ENCODE measurements at places on chromosomes 3 and 15.
A peak's percentile ranks its signal among the peaks of the same experiment; 100 is the strongest.

- peak; percentile 38 for DNase-seq
Measured at GRCh38 chr15:56913670-56914069, 4.8 kb upstream of the TCF12 start.

DNA sequence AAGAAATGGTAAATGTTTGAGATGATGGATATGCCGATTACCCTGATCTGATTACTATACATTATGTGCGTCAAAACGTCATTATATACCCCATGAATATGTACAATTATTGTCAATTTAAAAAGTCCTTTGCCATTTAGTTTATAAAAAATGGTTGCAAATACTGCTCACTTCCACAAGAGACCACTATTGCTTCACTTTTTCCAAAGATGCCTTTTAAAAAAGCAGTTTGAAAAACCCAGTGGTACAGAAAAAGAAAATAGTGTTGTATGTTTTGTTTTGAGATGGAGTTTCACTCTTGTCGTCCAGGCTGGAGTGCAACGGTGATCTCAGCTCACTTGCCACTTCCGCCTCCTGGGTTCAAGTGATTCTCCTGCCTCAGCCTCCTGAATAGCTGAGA, 39.3 kb downstream of the EDEM1 start:
- peak; percentile 28 for DNase-seq

DNA sequence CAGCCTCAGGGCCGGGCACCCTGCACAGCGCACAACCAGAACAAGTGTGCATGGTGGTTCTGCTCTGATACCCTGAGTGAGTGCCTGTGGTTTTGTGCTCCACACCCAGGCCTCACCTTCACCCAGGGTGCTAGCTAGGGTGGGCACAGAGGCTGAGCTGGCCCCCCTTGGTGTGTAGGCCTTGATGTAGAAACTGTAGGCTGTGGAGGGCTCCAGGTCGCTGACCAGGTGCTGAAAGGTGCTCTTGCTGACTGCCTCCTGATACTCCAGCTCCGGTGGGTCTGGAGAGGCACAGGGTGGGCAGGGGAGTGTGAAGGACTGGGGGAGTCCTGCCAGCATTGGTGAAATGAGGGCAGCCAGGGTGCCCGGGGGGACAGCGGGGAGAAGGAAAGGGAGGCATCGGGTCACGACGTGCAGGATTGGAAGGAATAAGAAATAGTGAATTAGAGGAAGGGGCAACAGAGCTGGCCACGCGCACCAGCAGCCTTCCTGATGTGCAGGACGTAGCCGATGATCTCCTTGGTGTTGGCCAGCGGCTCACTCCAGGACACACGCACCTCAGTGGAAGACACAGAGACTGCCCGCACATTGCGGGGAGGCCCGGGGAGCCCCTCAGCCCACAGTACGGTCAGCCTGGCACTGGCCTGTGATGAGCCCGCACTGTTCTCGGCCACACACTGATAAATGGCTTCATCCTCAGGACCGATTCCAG, 26.6 kb downstream of the RNU5B-1 start:
- no peak for DNase-seq

DNA sequence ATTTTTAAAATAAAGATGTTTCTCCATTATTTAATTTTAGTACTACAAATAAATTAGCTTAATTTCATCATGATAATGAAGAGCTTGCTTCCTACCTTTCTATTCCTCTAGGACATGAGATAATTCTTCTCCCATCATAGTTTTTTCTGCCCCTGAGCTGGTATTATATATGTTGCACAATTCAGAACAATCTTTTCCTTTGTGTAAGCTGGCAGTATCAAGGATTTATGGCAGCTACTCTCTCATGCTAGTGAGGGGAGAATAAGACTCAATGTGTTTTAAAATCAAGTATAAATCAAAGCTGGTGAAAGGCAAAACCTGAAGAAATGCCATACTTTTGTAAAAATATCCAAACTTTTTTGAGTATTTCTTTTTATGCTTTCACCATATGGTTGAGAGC, 1405.3 kb downstream of the SI start:
- DNase-seq: no peak
